MG63 (cell line): ENCODE measurements at places on chromosomes 3 and 15. TPM values are rescaled to one million over a fixed set of nuclear protein-coding genes. Genes with fewer than 3 reads are reported as not detected.

Gene GREM1
- total RNA-seq: 27.3 and 30.7 TPM in 2 replicates

Gene CAMK2N2
- total RNA-seq: not detected in 2 replicates

Gene THAP10
- 5.6 and 8.9 TPM in 2 replicates for total RNA-seq

Gene ADAMTS17
- total RNA-seq: 3.8 TPM in 1 of 2 replicates, not detected in the other

Gene AHSG
- total RNA-seq: not detected in 2 replicates

DNA sequence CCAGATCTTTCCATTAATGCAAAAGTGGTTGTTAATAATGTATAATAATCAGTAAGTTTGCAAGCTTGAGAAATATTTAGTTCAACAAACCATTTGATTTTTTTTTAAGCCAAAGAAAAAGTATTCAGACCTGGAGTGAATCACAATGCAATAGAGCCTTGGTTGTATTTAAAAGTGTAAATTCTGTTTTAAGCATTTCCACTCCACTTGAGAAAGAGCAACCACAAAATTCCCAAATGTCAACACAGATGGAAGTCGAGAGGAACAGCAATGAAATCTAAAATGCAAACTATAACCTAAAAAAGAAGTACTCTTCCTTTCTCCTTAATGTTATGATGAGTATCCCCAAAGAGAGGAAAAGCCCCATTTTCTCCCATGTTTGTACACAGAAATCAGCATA, 20.2 kb downstream of the GBE1 start:
- no peak for DNase-seq

GRCh38 chr3:191648787-191649186, 187.8 kb downstream of the PYDC2 start:
- peak; percentile 11 for DNase-seq

- DNase-seq: no peak
Observed at GRCh38 chr3:102034639-102035451, 185.5 kb downstream of the NFKBIZ start.

- DNase-seq: no peak
Observed at GRCh38 chr3:166478356-166478755, 641.1 kb upstream of the BCHE start.
